NCI-H1436 (cell line): ENCODE measurements at places on chromosomes 2 and 18.

DNA sequence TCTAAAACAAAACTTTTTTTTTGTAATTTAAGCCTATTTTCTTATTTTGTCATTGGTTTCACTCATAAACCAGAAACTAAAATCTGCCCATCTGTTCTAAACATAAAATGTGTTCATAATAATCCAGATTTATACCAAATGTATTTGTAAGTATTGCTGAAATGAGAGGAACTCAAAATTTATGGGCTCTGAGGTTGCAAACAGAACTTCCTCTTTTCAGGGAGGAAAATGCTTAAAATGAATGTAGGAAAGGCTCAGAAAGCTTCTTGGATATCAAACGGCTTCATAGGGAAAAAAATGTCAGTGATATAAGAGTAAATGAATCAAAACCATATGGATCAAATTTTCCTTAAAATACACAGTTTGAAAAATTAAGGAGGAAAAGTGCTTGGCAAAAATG, 83.9 kb downstream of the PAX3 start:
- no peak for DNase-seq

GRCh38 chr2:241304039-241304670, 11.3 kb downstream of the HDLBP start:
- DNase-seq, result no peak

DNA sequence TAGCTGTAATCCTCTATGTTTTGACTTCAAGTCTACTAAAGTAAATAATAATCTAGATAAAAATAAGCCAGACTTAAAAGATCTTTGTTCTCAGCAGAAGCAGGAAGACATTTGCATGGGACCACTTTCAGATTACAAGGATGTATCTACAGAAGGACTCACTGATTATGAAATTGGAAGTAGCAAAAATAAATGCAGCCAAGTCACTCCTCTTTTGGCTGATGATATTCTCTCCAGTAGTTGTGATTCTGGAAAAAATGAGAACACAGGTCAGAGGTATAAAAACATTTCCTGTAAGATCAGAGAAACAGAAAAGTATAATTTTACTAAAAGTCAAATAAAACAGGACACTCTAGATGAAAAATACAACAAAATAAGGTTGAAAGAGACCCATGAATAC, 338.4 kb downstream of the ZNF804A start:
- no peak for DNase-seq

DNA sequence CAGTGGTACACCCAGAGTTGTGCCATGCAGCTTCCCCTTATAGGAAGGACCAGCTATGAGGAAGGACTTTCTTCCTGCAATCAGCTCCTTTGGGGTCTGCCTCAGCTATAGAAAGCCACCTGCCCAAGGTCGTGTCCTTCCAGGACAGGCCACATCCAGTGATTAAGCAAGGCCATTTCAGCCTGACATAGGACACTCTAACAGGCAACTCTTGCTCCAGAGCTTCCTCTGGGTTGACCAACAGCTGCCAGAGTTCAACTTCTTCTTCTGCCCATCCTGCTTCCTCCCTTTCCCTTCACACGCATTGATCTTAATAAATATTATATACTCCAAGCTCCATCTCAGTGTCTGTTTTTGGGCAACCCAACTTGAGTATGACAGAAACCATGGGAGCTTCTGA, 12.8 kb downstream of the LRP2 start:
- no peak for DNase-seq

DNA sequence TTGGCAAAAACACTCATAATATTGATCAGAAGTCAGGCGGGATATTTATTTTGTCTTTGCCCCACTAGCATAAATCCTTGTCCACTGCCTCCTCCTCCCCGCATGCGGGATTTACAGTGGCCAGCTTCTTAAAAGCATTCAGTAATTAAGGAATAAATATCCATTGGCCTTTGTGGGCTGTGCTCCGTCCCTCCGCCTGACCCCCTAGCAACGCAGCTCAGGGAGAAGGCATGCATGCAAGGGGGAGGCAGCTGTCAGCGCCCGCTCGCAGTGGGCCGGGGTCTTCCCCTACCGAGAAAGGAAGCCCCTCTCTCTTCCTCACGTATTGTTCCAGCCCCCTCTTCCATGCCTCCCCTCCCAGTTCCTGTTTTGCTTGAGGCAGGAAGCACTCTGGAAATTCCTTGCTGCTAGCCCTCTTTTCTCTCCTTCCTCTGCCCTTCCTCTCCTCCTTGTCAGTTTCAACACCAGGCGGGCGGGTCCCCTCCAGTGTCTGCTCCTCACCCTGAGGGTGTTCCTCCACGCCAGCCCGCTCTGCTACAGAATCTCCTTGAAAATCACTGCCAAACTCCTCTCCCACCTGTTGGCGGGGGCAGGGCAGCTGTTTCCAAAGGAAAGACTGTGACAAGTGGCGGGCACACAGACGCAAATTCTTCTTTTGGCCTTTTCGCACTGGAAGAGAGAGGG, 60.1 kb downstream of the GBX2 start:
- no peak for DNase-seq

DNA sequence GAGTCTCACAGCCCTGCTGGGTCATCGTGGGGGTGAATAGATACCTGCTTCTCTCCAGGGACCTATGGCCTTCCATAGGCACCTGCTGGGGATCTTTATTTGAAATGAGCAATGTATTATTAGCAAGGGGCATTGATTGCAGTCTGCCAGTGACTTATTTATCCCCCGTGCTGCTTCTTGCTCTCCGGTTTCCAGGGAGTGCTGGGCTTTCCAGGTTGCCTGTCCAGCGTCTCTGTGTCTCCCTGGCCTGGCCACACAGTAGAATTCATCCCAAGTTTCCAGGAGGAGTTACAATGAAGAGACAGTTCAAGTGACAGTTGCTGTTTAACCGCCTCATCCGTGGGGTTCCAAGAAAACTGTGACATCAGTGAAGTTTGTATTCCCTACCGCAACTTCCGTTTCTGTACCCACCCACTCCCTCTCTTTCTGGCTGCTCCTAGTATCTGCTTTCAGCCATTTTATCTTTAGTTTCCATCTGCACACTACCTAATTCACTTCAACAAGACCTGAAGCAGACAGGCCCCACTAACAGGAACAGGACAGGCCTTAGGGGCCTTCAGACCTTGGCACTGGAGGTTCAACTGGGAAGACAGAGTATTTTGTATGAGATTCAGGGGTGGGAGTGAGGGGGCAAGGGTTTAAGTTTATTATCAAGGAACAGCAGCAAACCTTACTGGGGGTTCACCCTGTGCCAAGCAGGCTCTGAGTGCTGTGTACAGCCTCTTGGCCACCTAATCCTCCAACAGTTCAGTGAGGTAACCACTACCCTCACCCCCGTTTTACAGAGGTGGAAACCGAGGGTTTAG, 134.8 kb downstream of the PRKCE start:
- no peak for DNase-seq

- DNase-seq, result no peak
Observed at GRCh38 chr2:181814057-181814491, 77.5 kb upstream of the ITPRID2 start.

GRCh38 chr2:241505086-241505780, 3.2 kb downstream of the STK25 start:
- DNase-seq, result no peak

- DNase-seq, result no peak
Observed at GRCh38 chr18:49135877-49136276, 185.1 kb upstream of the SMAD7 start.

- DNase-seq, result no peak
Observed at GRCh38 chr2:122368576-122369243, 613.3 kb downstream of the TSN start.

DNA sequence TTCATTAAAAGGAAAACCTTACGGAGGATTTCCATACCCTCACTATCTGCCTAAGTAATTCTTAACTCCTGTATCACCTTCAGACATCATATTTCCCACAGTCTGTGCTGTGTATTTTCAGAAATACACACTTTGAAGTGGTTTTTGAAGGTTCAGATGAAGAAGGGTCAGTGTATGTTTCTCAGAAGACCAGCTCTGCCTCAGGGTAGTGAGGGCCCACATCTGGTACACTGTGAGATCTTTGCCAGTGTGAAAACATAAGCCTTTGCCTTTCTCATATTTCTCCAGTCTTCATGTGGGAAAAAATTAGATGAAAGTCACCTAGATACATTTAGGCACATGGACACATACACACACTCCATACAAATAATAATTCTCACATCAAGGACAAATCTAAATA, 408.4 kb downstream of the RIT2 start:
- DNase-seq, result no peak

GRCh38 chr2:218904176-218904575, 23.5 kb downstream of the WNT10A start:
- no peak for DNase-seq

DNA sequence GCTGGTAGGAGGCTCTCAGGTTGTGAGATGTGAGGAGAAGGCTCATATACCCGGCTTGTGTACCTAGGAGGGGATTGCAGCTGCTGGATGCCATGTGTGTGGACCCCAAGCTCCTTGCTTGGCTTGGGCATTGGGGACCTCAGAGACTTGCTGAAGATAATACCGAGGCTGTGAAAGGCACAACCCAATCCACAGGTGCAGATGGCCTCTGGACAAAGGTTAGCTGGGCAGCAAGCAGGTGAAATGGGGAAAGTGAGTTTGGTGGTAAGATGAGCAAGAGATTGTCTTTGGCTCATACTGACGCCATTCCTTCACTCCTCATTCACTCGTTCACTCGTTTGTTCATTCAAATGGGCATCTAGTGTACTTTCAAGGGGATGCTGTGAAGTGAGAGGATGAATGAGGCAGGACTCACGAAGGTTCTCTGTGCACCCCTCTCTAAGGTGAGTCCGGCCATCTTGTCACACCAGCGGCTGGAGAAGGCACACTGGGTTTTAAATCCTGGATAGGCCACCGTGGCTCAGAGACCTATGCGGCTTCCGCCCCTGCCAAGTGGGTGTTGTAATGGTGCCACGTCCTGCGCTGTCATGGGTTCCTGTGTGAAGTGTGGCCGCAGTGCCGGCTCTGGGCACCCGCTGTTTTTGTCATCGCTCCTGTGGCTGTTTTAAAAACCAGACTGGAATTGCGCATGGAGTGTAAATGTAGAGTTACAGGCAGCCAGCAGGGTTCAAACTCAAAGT, 13.7 kb downstream of the FBLN7 start:
- no peak for DNase-seq

DNA sequence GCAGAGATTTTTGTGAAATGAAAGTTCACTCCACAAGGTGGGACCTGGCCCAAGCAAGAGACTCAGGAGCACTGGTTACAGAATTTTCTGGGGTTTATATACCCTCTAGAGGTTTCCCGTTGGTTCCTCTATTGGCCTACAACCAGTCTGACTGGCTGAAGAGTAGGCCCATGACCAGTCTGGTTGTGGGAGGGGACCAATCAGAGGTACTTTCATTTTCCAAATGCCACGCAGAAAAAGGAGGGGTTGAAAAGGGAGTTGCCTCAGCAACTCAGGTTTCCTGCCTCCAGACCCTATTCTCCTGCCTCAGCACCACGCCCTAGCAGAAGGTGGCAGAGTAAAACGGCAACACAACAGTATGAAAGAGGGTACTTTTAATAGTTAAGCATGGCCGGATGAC, 98.4 kb downstream of the COLEC12 start:
- no peak for DNase-seq

DNA sequence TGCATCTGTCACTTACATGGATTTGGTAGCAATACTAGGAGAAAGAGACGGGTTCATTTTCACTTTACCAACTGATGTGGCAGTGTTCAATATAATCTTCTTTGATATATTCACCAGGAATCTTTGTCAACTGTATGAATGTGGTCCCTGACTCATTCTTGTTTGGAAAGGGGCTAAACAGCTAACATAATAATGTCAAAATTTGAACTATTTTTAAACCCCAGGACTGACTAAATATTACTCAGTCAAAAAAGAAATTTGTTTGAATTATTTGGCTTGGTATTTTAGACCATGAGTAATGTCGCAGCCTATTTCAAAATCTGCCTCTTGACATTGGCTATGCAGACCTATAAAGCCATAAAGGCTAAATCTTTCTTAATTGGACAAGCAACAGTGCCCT, 413.7 kb upstream of the RGPD4 start:
- no peak for DNase-seq

DNA sequence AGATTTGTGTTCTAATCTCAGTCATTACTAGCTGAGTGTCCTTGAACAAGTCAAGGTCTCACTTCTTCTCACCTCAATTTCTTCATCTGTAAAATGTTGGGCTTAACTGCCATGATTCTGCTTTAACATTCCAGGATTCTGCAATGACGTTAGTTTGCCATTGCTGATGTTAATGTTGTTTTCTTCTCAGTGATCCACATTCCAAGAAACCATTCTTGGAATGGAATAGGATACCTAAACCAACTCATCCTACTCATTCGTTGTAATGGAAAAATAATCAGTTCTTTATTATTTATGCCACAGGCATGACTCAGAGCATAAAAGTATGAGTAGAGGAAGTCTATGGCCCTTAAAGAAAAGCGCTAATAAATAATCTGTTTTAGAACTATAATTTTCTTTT, 140.2 kb upstream of the ETAA1 start:
- DNase-seq, result no peak

- DNase-seq, result peak; percentile 72
Observed at GRCh38 chr2:148989882-148990493, 48.5 kb upstream of the LYPD6B start.

- DNase-seq, result no peak
Observed at GRCh38 chr2:206555721-206556120, 86.6 kb upstream of the FAM237A start.

GRCh38 chr2:106020032-106020431, 174.1 kb downstream of the UXS1 start:
- no peak for DNase-seq

DNA sequence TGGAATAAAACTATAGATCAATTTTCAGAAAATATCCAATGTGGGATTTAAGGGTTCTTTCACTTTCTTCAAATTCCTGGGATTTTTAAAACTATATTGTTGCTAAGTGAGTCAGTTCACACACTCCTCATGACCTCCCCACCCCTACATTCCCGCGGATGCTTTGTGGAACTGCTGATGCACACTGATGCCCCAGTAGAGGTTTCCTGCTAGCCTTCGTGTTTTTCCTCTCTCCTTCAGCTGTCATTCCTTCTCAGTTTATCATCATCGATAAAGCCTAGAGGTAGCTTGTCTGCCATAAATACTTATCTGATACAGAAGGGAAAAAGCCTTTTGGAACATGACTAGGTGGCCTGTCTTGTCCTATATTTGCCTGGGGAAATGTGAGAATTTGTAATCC, 67.4 kb upstream of the GALNT5 start:
- no peak for DNase-seq

DNA sequence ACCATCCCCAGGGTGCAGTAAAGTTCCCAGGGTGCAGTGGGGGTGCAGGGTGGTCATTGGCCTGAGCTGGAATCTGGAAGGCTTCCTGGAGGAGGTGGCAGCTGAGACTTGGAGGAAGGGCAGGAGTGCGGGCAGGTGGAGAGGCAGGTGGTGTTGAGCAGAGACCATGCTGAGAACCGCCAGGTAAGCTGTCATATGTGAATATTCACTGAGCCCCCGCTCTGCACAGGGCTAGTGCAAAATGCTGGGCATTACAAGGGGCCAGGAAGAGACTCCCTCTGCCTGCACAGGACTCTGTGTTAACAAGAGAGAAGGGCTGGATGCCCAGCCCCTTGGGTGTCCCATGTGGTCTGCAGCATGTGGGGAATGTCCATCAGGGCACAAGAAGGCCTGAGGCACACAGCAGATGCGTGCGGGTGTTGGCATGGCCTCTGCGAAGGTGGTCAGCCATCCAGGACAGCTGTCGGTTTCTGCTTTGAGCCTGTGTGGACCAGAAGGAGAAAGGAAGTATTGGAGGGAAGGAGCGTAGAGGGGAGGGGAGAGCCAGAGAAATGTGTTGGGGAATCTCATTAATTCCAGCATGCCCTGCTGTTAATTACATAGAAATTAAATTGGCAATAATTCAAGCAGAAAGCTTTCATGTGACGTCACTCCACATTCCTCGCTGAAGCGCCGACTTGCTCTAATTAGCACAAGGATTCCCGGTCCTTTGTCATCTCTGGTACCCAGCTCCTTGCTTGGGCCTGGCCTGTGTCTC, 62.8 kb upstream of the OTOS start:
- no peak for DNase-seq
